ENCODE measurements at places on chromosomes 2 and 18. TPM values are rescaled to one million over a fixed set of nuclear protein-coding genes. Genes with fewer than 3 reads are reported as not detected.

The TLX2 gene
- total RNA-seq, result not detected

The DNER gene
- 2.3 TPM for total RNA-seq

The SP5 gene
- total RNA-seq, result 0.46 TPM

The TTC32 gene
- 3.3 TPM for total RNA-seq

The PRKAG3 gene
- total RNA-seq, result not detected

The ABCG5 gene
- not detected for total RNA-seq

The UPP2 gene
- not detected for total RNA-seq

The SATB2 gene
- total RNA-seq, result 1.3 TPM

The CCDC85A gene
- 4.3 TPM for total RNA-seq

DNA sequence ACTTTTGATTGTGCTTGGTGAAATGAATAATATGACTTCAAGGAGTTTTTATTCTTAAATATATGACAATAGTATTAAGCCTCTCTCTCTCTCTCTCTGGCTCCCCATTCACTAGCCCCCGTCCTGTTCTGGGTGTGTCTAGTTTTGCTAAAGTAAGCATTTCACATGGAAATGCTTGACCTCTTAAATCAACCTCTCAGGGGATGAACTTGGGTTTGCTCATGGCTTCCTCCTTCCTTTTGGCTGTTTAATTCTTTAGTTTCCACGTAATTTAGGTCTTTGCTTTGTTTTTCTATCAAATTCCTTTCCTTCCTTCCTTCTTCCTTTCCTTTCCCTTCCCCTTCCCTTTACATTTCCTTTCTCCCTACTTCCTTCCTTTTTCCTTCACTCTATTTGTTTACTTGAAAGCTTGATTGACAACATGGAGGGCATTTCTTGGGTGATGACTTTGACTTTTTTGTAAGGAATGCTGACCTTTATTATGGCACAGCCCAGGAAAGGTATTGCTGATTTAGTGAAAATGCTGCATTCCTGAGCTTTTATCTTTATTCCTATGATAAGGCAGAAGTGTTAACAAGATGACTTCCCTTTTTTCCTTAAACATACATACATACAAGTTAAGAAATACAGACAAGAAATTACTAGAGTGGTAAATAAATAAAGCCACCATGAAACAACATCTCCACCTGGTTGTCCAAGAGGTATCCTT, 3.6 kb downstream of the DPP4 start:
- no peak for DNase-seq

DNA sequence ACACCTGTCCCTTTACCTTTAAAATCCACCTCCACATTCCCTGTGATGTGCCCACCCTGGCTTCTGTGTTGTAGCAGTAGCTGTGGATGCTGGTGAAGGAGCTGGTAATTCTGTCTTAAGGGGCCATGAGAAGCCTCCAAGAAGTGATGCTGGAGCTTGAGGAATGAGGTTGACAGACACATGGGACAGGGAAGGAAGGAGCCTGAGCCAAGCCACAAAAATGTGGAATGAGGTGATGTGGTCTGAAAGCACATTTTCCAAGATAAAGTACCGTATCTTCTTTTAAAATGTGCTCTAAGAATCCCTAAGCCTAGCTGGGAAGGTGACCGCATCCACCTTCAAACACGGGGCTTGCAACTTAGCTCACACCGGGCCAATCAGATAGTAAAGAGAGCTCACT, 31.2 kb downstream of the VWA3B start:
- DNase-seq, result no peak

DNA sequence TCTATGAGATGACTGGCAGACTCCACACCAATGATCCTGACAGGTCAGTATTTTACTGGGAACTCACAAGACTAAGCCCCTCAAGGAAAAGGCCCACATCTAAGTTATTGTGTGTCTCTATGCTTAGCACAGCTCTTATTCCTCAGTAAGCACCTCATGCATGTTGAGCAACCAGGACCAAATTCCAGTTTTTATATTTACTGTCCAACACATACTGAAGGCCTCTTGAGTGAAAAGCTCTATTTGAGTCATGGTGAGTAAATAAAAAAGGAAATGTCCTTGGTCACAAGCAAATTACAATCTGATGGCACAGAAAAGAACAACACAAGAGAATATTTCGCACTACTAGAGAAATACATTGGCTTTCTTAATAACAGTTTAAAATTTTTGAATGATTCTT, 87.9 kb upstream of the ETAA1 start:
- DNase-seq, result no peak

- DNase-seq, result no peak
Measured at GRCh38 chr18:50446629-50447028, 71.8 kb downstream of the SKA1 start.

GRCh38 chr2:131584380-131584779, 56.7 kb downstream of the CCDC74A start:
- no peak for DNase-seq

Measured in Right ventricle myocardium superior (tissue), 1 donor.